ENCODE measurements at places on chromosomes 4 and X.

DNA sequence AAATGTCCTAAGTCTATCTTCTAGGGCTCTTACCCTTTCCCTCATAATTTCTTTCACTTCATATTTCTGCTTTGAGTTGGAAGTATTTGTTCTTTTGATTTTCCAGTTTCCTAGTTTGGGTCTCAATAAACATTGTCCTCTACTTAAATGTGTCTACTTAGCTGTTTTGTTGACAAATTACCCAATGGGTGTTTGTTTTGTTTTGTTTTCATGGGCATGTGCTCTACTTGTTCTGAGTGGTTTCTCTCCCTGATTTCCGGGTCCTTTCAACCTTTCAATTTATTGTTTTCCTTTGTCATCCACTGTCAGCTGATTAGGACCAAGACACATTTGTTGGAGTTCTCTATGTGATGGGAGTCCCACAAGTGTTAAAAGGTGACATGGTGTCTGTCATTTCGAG, 1181.4 kb downstream of the RPA4 start:
- DNase-seq = no peak

DNA sequence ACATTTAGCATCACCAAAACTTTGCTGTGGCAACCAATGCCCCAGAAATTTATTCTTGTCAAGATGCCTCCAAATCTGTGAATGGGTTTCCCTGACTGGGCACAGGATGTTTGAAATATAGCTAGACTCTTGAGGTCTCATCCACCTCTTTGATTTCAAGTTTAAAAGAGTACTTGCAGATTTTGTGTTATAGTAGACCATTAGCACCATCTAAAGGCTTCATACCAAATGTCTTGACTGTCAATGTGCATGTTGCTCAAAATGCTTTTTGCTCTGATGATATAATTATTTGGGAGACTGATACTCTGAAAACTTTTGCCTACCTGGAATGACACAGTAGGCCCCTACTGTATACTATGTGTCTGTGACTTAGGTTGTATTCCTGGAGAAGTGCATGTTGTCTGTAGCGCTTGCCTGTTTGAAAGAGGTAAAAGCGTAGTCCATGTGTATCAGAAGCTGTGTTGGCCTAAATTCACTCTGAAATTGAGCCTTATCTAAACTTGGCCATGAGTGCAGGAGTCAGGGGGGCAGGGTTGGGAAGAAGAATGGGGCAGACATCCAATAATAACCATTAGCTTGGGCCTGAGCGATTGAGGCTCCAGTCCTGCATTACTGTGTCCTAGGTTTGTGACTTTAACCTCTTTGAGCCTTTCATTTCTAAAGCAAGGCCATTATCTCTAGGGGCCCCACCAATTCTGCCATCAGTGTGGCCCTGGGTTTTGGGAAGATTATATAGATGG, 33.8 kb downstream of the NDP start:
- no peak for DNase-seq

DNA sequence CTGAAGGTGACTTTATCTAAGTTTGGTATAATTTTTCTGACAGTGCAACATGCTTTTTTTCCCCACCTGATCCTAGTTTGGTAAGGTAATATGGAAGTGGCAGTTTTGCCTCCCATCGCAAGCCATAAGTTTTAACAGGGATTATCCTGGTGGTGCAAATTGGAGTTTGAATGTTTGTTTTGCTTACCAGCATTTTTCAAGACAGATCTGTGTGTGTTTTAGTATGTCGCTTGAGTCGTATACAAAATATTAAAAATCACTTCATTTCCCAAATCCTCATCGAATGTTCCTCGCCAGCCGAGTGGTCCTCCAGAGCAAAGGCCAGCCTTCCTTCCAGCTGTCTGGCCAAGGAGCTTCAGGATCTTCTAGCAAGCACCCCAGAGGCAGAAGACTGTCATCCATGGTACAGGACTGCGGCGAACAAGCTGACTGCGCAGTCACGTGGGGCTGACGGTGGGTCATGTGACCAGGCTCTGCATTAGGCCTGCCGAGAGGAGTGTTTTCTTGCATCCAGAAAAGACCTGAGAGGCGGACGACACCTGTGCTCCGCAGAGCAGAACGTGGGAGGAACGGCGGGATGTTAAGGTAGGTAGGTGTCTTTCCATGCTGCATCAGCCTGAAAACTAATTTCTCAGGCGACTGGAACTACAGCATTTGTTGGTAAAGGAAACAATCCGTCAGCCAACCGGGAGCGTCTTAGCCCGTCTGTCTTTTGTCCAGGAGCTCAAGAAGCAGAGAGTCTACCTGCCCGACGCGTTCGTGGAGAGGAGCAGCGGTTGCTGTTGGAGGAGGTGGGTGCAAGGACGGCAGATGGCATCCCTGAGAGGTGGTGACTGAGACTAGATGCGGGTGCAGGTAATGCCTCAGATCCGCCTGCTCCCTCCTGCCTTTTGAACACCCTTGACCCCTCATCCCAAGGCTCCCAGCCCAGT, at the start of gene GPRASP3:
GPRASP3 (plus strand) TSS at position 507 of the 932 bp plus-strand sequence. CDS start 28,253 bp downstream, outside the sequence.
- peak; percentile 92 for DNase-seq

DNA sequence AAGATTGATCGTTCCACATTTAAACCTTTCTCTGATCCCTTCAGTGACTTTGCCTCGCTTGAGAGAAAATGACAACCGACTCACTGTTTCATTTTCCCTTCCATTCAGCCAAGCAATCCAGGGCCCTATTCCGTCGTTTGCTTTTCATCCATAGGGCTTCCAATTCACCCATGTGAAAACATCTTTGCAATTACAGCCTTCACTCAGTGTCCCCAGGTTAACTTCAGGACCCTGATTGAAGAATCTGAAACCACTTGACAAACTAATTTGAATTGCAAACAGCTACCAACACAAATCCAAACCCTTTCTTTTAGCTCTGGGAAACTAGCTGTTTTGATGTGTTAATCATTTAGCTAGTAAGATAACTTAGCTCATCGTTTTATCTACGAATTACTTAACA, 120.2 kb upstream of the FAM9C start:
- DNase-seq = no peak

DNA sequence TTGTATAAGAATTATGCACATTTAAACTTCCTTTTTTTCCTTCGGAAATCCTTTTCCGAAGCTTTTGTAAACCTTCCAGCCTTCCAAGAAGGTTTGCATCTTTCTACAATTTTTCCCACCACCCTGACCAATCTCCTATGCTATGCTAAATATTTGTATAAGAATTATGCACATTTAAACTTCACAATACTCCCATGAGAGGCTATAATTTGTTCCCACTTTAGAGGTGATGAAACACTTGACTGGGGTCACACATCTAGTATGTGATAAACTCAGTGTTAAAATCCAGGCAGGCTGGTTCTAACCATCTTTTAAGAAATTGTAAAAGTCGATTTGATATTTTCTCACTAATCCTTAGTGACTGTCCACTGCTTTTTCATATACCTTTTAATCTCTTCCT, 22.1 kb downstream of the NUDT6 start:
- DNase-seq = no peak

GRCh38 chr4:38787693-38788092, 4.9 kb upstream of the TLR10 start:
- no peak for DNase-seq

- no peak for DNase-seq
These were observed 68.7 kb downstream of the MGST2 start for GRCh38 chr4:139734201-139734874.

DNA sequence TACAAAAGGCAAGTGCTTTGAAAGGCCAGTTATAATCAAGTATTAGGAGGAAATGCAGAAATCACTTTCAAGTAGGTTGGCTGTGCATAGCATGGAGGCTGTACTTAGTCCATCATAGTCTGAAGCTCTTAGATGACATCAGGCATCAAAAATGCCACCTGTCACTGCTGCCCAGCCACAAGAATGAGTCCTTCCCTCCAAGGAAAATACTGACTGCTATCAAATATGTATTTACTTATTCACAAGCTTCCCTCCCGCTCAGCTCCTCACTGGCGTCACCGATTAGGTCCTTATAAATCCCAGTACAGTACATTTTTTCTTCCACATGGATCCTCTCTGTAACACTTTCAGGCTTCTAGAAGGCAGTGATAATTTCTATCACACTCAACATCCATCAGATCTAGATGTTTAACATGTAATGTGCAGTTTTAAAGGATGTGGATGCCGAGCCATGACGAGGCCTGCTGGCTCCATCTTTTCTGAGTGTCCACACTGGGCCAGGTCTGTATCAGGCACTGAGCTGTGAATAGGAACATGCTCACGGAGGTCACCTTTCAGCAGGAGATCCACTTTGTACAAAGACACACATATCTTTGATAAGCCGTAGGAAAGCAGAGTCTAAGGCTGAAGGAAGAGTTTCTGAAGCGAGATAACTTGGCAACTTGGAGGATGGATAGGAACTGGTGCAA, 121.9 kb downstream of the PALLD start:
- DNase-seq = no peak

GRCh38 chrX:16678689-16679088, 28.7 kb downstream of the S100G start:
- DNase-seq = no peak

GRCh38 chr4:83866834-83867621, 331.1 kb downstream of the GPAT3 start:
- no peak for DNase-seq

DNA sequence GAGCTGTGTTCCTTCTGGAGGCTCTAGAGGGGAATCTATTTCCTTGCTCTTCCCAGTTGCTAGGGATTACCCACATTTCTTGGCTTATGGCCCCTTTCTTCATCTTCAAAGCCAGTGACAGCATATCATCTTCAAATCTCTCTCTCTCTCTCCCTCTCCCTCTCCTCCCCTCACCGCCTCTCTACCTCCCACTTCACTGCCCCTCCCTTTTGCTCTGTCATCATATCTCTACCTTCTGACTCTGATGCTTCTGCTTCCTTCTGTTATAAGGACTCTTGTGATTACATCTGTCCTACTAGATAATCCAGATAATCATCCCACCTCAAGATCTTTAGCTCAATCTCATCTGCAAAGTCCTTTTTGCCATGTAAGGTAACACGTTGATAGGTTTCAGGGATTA, 93.1 kb upstream of the TEX13D start:
- DNase-seq = no peak

- DNase-seq = no peak
These were observed 488 bp downstream of the NAP1L5 start for GRCh38 chr4:88697141-88697540.

DNA sequence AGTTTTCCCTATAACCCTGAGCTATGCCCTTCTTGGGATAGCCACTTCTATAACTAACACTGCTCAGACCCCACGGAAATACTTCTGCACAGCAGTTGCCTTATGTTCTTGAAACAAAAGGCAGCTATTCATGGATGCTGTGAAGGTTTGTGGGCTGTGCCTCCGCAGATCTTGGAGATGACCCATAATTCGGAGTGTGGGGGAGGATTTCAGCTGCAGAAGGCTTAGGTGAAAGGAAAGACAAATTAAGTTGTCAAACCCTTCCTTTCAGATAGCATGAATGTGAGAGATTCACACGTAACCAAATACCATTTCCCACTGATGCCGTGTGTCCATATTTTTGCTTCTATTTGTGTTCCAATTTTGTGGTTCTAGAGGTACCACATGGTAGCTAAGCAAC, 38.1 kb upstream of the NYX start:
- DNase-seq = no peak

DNA sequence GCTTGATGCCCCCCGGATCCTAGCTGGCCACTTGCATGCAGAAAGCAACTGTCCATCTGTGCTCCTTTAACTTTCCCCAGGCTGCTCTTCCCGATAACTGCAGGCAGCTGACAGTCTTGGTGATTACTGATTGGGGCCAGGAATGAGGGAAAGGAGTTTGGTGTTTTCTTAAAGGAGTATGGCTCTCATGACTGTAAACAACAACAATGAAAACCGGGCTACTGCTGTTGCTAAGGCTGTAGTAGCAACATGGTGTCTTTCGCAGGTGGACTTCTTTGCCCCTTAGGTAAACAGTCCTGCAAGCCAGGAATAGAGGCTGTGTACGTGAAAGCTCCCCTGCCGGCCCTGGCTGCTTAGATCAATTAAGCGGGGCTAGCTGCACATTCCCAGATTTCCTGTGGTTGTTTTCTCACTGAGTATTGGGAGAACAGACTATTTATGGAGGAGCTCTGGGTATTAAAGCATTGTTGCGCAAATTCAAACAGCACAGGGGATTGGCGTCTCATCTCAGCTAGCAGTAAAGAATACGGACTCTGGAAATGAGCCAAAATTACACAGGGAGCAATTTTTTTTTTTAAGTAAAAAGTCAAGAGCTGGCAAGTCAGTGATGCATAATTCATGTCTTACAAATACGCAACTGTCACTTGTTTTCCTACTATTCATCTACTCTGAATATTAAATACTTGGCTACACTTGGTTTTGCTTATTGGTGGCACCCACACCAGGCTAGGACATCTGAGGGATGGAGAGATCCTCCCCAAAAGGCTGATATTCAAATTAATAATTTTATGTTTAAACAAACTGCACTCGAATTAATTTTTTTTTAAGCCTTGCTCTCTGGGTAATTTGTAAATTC, 61.6 kb upstream of the NAP1L5 start:
- DNase-seq = no peak

DNA sequence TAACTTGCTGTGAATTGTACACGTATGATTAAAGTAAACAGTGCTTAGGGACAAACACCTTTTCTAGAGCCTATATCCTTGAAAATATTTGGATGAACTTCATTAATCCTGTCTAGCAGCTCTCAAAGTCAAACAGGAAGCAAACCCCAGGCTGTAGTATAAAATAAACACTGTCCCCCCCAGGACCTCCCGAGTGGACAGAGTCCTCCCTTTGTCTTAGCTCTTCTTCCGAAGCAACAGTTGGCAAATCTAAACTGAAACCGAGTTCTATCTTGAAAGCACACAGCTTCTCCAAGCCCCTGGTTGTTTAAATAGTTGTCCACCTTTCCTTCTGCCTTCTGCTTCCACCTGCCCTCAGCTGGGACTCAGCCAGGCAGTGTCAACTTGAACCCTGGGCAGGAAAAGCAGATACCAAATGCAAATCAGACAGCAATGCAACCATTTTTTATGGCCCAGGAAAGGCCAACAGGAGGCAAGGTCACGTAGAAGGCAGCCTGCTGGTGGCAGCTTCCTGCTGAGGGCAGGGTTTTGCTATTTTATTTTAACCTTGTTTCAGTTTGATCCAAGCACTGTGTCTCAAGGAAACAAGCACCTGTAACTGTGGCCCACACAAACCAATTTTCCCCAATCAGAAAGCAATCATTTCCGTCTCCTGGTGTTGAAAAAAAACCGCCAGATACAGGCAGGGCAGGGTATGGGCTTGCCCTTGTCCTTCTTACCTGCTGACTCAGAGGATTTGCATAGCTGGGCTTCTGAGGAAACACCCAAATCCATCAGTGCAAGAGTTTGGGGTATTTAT, 110.3 kb upstream of the KIT start:
- DNase-seq = no peak

DNA sequence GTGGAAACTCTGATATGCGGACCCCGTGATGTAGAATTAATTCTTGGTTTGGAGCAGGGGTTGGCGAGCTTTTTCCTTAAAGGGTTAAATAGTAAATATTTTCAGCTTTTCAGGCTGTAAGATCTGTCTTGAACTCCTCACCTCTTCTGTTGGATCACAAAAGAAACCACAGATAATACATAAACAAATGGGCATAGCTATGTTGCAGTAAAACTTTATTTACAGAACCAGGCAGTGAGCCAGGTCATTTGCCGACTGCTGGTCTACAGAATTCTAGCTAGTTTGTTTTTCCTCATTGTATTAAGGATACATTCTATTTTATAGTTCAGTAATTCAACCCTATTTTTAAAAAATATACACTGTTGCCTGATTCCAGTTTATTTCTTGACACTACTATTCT, 116.6 kb downstream of the PAPSS1 start:
- no peak for DNase-seq

- no peak for DNase-seq
These were observed 37.7 kb downstream of the SOX3 start for GRCh38 chrX:140467211-140467610.

- DNase-seq = no peak
These were observed 166.8 kb downstream of the BMPR1B start for GRCh38 chr4:94924566-94924965.

GRCh38 chr4:40511036-40511614, 118.5 kb downstream of the RBM47 start:
- DNase-seq = no peak
